ENCODE measurements at places on chromosomes 4 and X.
A peak's percentile ranks its signal among the peaks of the same experiment; 100 is the strongest.

DNA sequence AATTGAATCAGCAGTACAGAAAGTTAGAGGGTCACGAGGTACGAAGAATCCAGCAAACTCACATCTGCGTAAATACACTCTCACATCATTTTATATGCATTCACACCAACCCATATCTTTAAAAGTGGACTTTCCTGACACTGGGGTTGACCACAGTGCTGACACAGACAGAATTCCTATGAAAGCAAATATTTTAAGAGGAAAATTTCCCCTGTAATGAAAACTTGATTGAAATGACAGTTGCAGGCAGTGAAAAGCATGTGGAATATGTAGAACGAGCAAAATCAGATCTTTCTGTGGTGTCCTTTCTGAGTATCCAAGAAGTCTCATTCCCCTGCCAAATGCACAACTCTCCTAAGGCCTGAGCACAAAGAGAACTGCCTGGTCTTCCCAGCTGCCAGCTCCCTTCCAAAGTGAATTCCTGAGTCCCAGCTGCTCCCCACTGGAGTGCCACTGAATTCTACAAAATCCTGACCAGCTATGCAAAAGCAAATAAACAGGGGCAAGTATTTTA lies 50.5 kb upstream of the FAM9C start:
- DNase-seq = no peak

DNA sequence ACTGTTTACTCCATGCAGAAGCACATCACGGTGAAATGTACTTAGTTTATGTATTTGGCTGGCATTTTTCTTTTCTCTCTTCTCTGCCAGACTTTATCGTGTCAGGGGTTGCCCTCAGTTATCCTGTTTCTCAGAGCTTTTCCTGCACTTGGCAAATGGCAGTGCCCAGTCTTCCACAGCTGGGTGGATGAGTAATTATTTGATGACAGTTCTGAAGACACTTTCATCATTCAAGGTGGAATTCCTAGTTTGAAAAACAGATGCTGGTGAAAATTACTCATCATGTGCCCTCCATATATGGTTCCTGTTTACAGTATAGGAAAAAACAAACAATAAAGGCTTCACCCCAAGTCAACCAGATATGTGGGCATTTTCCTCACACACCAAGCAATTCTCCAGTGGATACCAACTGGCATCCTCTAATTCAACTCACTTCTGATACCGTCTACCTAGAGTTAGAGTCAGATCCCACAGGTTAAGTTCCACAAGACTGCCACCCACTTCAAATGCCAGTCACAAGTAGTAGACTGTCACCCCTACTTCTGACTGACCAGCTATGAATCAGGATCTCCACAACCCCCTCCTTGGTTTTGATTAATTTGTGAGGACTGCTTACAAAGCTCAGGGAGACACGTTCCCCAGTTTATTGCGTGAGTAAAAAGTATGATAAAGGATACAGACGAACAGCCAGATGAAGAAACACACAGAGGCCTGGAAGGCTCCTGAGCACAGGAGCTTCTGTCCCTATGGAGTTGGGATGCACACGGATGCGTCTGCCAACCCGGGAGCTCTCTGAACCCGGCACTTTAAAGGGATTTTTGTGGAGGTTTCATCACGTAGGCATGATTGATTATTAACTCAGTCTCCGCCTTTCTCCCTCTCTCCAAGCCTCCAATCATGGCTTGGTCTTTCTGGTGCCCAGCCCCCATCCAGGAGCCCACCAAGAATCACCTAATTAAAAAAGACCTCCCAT lies 72.9 kb downstream of the CLDN34 start:
- no peak for DNase-seq

GRCh38 chr4:41619161-41619560 lies 81.2 kb downstream of the LIMCH1 start:
- no peak for DNase-seq

GRCh38 chrX:29858714-29859113 lies 356.6 kb upstream of the MAGEB2 start:
- no peak for DNase-seq

DNA sequence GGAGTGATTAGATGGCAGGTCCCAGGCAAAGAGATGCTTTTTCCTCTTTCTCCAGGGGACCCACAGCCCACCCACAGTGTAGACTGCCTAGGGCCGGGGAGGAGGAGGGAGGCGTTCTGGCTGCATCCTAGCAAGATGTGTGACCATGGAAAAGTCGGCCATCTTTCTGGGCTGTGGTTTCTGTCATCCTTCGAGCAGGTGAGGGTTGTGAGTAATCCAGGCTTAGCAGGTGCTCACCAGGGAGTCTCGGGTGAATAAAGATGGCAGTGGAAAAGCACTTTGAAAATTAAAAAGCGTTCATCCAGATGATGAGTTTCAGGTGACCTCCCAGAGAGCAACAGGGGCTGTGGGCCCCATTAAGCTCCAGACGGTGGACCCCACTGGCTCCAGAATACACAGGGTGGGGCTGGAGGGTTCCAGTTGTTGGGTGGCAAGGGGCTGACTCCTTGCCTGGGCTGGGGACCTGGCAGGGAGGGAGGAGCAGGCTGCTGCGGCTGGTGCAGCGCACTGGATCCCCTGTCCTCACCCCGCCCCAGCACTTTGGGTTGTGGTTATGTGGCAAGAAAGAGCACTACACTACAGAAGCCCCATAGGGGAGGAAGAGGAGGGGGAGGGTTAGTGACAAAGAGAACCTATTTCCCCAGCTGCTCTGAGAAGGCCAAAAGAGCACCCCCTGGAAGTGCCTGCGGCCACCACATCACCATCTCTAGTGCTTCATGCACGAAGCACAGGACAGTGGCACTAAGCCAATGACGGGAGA lies 23.7 kb downstream of the ELF4 start:
- no peak for DNase-seq

DNA sequence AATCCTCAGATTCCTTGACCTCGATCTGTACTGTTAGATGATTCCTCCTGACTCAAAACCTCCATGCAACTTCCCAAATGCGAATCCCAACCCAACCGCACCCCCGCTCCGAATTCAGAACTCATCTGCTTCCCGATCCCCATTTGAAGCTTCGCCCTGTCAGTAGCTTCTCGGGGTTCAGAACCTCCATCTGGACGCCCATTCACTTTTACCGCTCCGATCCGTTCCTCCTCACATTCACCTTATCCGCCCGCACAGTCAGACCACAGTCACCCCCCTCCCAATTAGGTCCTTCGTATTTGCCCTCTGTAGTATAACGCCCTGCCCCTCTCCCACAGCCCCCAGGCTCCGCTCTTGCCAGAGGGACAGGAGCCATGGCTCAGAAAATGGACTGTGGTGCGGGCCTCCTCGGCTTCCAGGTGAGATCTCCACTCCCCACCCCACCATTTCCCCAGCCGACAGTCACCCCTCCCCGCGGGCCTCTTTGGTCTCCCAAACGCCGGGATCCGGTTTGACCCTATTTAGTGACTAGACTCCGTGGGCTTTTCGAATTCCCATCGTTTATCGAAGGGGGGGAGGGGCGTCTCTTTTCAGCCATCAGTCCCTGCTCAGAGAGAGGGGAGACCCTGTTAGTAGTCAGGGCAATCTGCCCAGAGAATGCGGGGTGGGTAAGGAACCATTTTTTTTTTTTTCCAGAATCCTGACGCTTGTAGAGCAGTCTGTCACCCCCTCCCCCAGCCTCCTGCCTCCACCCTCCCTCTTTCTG lies 691 bp downstream of the MAGED1 start:
- no peak for DNase-seq

- DNase-seq = no peak
Observed at GRCh38 chrX:47664737-47665136, 5.8 kb upstream of the UXT start.

GRCh38 chr4:56768763-56769162 lies 52.7 kb downstream of the SPINK2 start:
- no peak for DNase-seq

GRCh38 chr4:31338000-31338399 lies 617.8 kb downstream of the PCDH7 start:
- DNase-seq = no peak

DNA sequence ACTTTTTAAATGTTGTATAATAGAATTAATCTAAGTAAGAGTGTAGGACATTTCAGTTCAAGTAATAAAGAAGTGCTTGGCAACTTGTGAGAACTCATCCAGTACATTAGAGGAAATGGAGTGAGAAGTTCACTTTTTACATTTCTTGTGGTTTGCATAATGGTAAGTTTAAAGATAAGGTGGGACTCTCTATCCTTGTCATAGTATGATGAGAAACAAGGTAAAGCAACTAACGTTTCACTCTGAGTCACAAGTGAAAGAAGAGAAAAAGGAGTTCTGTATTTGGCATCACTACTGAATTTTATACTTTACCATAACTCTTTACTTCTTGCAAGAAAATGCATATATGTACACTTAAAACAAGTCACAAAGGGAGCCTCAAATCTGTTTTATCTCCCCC lies 219.4 kb downstream of the SLC4A4 start:
- DNase-seq = no peak

DNA sequence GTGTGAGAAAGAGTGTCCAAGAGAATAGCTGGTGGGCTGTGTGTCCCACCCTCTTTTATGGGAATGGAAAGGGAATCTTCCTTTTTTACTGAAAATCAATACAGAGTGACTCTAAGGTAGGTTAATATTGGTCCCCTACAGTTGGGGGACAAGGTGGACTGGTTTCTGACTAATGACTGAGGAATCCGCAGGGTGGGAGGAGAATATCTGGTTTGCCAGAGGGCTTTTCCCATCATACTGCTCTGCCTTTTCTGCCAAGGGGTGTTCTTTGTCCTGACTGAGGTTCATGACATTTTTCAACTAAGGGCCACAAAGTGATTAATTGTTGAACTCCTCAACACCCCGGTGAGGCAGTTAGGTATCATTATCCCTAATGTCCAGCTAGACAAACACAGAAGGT lies 261.6 kb downstream of the SPATA18 start:
- no peak for DNase-seq

GRCh38 chr4:89797117-89797516 lies 39.8 kb downstream of the SNCA start:
- DNase-seq = peak; percentile 63

- no peak for DNase-seq
Observed at GRCh38 chr4:95264843-95265242, 283.9 kb downstream of the UNC5C start.

DNA sequence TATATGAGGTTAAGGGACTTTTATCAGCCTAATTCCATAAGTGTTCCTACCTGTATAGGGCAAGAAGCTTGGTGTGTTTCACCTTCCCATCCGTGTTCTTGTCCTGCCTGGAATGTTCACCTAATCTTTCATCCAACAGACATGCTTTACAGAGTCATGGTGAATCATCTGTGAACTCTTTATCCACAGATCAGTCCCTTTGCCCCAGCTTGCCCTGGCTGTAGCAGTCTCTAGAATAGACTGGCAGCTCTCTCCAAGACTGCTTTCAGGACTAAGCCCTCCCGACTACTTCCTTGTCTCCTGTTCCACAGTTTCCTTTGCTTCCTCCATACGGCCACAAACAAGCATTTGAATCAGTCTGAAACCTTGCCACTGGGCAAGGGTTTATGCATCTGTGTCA lies 177.9 kb upstream of the IL15 start:
- no peak for DNase-seq

DNA sequence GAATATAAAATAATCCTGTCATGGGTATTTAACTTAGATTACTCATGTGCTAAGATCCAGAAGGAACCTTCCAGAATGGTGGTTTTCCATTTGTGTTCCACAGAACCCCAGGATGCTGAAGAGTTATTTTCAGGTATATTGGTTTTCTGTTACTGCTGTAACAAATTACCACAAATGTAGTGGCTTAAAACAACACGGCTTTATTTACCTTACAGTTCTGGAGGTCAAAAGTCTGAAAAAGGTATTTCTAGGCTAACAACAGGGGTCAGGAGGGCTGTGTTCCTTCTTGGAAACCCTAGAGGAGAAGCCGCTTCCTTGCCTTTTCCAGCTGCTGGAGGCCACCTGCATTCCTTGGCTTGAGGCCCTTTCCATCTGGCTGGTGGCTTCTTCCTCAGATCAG lies 57.9 kb upstream of the HPSE start:
- no peak for DNase-seq

- DNase-seq = no peak
Observed at GRCh38 chr4:177292171-177292570, 17.5 kb upstream of the NEIL3 start.

DNA sequence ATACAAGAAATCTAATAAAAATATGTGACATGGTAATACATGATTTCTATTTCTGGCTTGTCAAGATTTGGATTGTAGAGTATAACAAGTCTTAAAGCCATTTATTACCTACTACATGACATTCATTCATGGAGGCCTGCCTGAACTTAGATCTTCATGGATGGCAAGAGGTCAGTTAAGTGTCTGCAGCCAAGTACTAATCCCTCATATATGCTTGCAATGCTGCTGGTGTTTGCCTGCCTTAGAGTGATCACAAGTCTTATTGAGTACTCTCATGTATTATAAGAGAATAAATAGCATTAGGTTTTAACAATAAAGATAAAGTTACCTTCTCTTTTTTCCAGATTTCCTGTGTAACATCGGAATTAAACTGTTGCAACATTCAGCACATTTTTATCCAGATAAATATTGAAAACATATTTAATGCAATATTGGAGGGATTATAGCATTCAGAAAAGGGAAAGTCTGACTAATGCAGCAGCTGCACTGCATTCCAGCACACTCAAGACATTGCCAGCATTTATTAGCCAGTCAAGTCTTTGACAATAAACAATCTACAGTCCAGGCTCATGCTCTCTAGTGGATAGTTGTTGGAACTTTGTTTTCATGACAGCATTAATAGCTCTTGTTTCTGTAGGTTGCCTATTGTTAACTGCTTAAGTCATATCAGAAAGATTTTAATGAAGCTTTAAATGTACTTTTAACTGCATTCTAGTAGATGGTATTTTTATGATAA lies 737.1 kb downstream of the FAT4 start:
- DNase-seq = peak; percentile 53

GRCh38 chr4:151824656-151825055 lies 63.8 kb upstream of the GATB start:
- DNase-seq = no peak

GRCh38 chr4:102734591-102735385 lies 26.0 kb downstream of the MANBA start:
- DNase-seq = no peak

- DNase-seq = no peak
Observed at GRCh38 chrX:154436374-154436982, 476 bp upstream of the GDI1 start.

- no peak for DNase-seq
Observed at GRCh38 chr4:125620066-125620860, 305.5 kb downstream of the FAT4 start.

DNA sequence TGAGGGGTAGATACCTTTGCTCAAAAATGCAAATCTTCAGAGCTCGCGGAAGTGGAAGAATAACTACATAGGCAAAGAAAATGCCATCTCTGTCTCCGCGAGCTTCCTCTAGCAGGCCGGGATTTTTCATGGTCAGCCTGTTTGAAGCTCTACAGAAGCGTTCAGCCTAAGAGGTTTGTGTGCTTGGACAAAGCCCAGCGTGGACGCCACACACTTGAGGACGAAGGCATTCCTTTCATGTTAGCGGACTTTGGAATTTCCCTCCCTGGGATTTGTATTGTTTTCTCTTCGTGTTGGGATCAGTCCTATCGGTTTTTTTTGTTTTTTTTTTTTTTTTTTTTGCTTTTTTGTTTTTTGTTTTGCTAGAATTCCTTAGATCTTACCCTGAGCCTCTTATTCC lies 53.7 kb downstream of the SMIM31 start:
- peak; percentile 86 for DNase-seq

GRCh38 chr4:23333946-23334878 lies 555.6 kb downstream of the PPARGC1A start:
- peak; percentile 95 for DNase-seq

Measured in astrocyte of the cerebellum (primary cell).